ENCODE measurements at places on chromosomes 5 and 9.

DNA sequence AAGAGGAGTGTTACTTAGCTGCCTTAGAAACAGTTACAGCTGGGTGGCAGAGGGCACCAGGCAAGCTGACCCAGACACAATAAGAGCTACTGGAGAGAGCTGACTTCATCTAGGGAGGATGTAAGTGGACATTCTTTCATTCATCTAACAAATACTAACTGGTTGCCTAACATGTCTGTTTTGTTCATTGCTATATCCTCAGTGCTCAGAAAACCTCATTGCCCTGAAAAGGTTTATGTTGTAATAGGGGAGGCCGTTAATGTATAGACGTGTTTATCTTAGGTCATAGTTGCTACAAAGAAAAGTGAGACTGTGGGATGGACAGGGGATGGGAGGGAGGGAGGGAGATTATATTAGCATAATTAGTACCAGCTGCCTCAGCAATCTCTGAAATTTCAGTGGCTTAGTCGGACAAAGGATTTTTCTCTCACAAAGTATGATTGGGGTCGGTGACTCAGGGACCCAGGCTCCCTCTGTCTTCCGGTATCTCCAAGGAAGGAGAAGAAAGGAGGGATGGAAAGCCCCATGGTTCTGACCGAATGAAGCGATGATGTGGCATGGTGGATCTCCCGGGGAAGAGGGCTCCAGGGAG is 2.6 kb upstream of the SNX18 start:
- no peak for DNase-seq

DNA sequence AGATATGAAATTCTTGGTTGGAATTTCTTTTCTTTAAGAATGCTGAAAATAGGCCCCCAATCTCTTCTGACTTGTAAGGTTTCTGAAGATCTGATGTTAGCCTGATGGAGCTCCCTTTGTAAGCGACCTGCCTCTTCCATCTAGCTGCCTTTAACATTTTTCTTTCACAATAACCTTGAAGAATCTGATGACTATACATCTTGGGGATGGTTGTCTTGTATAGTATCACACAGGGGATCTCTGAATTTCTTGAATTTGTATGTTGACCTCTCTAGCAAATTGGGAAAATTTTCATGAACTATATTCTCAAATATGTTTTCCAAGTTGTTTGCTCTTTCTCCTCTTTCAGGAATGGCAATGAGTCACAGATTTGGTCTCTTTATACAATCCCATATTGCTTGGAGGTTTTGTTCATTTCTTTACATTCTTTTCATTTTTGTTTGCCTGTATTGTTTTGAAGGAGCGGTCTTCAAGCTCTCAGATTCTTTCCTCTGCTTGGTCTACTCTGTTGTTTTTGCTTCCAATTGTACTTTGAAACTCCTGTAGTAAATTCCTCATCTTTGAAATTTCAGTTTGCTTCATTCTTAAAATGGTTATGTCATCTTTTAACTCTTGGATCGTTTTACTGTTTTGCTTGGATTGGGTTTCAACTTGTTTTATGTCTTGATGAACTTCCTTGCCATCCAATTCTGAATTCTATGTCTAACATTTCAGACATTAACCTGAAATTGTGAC is 245.2 kb upstream of the TARS1 start:
- no peak for DNase-seq

- DNase-seq = no peak
Observed at GRCh38 chr5:61299261-61299681, 32.8 kb upstream of the ZSWIM6 start.

DNA sequence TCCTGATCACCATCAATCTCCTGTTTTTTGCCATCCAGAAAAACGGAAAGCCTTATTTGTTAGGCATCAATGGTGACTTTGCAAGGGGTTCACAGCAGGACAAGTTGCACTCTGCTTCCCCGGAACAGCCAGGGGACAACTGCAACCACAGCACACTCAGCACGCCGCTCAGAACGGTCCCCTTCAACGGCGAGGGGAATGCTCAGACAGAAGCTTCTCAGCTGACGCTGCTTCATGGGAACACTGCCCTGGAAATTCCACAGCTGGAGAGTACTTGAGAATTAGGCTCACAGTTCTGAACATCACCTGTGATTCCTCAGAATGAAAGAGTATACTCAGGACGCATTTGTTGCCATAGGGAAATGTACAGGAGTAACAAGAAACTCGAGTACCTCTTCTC is 40.1 kb upstream of the PLPP6 start:
- no peak for DNase-seq

- DNase-seq = no peak
Observed at GRCh38 chr5:96142786-96143434, 181.3 kb upstream of the ELL2 start.

DNA sequence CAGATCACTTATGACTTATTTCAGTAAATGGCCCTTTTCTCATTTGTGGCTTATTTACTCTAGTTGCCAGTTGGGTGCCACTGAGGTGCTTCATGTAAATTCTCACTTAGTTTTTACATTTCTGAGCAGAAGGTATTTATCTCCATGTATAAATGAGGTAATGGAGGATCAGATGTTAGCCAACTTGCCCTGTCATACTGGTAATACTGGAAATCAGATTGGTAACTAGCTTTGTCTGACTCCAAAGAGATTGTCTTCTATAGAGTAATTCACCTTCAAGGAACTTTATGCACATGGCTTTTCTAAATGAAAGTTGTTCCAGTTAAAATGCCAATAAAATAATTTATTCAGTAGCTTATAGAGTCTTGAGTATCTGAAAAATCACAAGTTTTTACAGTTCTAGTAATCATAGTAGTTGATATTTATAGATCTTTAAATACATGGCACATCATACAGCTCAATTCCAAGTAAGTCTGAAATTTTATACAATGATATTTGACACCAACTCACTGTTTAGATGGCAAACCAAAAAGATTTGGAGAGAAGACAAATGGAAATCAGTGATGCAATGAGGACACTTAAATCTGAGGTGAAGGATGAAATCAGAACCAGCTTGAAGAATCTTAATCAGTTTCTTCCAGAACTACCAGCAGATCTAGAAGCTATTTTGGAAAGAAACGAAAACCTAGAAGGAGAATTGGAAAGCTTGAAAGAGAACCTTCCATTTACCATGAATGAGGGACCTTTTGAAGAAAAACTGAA is 28.8 kb downstream of the RAB14 start:
- DNase-seq = no peak

DNA sequence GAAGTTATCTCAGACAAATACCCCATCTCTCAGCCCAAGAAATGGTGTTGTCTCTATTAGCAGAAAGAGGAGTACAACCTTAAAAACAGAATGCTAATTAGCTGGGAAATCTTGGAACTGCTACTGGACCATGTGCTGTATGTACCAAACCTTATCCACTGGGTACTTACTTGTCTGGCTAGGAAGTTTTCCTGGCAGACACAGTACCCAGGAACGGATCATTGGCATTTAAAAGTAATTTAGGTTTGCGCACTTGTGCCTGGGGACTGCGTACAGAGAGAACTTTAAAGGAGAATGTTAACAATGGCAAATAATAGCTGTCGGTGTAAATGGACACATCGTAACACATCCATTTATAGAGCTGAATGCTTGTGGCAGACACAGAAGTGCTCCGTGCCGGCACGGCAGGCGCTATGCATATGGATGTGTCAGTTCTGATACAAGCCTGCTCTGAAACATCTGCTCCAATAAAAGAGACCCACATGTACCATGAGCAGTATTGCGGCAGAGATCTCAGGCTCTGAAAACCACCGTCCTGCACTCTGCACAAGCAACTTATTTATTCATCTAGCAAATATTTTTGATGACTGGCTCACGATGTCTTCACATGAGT is 290.6 kb upstream of the PANK3 start:
- DNase-seq = no peak

DNA sequence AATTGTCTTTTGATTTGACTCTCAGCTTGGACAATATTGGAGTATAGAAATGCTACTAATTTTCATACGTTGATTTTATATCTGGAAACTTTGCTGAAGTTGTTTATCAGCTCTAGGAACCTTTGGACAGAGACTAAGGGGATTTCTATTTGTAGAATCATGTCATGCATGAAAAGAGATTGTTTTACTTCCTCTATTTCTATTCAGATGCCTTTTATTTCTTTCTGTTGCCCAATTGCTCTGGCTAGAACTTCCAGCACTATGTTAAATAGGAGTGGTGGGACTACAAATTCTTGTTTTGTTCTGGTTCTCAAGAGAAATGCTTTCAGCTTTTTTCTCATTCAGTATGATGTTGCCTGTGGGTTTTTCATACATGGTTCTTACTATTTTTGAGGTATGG is 112.8 kb upstream of the CDH12 start:
- DNase-seq = no peak

DNA sequence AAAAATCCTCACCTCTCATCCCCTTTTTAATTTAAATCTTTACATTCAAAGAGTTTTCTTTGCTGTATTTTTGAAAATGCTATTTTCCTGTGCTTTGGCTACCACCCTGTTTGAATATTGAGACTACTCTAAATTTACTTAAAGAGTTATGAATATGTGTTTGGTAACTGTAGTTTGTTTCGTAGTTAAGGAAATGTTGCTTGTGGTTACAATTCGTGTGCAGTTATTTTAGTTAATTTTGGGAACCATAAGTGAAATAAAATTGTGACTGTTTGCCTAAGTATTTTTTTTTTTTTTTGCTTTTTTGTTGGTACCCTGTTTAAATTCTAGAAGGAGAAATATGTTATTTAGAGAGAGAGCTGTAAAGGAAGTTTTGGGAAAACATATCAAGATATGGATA is 78.7 kb downstream of the XRCC4 start:
- no peak for DNase-seq

DNA sequence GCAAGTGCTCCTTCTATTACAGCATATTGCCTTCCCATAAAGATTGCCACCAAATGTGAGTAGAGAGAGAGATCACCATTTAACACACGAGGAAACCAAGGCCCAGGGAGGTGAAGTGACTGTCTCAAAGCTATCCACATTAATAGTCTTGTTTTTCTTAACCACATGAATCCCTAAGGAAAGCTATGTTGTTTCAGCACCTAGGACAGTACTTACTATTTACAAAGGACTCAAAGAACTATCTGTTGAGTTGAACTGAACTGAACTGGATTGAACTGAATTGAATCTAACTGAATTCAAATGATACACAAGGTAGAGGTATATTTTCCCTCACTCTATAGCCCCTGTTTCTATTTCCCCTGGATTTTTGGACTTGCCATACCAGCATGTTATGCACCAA is 430.4 kb downstream of the CAAP1 start:
- DNase-seq = no peak

- DNase-seq = no peak
Observed at GRCh38 chr9:97773723-97774122, 76.6 kb upstream of the XPA start.

DNA sequence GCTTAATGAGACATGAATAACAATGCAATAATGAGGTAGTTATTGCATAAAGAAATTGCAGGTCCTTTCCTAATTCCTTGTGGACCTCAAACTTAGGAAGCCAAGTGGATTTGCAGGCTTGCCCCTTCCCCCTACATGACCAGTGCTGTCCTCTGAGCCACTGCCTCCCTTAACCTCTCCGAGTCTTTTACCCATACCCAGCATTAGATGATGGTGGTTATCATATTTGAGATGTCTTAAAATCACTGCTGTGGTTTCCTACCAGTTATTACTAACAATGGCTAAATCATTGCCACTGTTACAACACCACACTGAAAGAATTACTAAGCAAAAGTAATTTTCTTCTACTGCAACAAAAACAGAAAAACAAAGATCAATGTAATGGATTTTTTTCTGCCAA is 170.8 kb downstream of the EDIL3 start:
- DNase-seq = no peak

DNA sequence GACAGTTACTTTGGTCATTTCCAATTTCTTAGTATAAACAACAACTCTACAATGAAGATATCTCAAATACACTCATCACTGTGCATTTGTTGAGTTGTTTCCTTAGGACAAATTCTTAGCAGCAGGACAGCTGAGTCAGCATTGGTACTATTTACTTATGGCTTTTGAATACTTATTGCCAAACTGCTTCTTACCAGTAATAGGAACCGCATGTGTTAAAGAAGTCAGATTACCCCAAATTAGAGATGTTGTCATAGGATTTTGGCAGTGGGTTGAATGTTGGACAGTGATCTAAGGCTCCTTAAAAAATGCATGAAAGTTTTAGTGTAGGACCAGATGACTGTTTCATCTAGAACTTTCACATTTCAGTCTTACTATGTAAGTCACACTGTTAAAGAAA is 280.1 kb upstream of the DMRT1 start:
- DNase-seq = no peak

- no peak for DNase-seq
Observed at GRCh38 chr9:116706310-116707290, 19.5 kb downstream of the TRIM32 start.

DNA sequence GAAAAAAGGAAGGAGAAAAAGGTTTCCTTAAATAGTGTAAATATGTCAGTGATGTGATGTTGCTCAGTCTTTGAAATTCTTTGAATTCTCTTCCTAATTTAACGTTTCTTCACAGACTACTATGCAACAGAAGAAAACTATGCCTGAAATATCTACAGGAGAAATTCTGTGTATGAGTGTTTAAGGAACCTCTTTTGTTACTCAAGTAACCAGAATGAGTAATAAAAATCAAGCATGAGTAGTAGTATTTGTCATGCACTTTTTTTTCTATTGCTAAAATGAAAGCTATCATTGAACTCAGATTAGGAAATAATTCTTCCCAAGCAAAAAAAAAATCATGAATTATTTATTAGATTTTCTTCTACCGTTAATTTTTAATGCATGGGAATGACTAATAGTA is 20.3 kb upstream of the THG1L start:
- DNase-seq = no peak

GRCh38 chr5:133063965-133064364 is 12.2 kb downstream of the HSPA4 start:
- no peak for DNase-seq

DNA sequence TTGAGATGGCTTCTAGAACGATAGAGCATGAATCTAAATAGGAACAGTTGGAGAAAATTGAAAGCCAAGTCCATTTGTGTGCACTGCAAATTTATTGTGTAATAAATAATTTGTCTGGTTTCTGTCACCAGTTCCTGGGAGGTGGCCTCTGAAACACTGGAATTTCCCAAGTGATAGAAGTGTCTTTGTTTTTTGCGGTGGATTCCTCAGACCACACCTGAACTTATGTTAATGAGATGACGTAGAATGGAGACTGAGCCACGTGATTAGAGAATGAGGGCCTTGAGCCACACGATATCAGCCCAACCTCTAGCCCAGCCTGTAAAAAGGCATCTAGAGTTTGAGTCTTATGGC is 105.1 kb downstream of the MSX2 start:
- DNase-seq = no peak

GRCh38 chr5:179869101-179869500 is 10.5 kb upstream of the MRNIP start:
- DNase-seq = no peak

DNA sequence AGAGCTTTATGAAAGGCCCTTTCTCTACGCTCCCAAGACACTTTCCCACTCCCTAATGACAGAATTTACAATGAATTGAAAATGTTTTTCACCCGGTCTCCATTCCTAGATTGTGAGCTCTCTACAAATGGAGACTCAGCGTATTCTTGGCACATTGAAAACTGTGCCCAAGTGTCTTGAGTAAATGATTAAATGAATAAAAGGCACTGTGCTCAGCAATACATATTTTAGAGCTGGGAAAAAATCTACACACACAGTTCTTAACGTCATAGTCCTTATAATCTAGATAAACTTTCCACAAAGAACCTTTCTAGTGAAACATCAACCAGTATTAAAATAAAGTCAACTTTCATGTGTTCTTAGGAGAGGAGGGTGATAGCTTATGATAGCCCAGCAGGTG is 634.0 kb downstream of the RAB3C start:
- DNase-seq = no peak

All from progenitor cell of endocrine pancreas (in vitro differentiated cells).